Heart left ventricle (tissue), 16 donors: ENCODE measurements at places on chromosomes 3 and 15. TPM values are rescaled to one million over a fixed set of nuclear protein-coding genes. Genes with fewer than 3 reads are reported as not detected.

The MAGEF1 gene
- 31.8 TPM for total RNA-seq

DNA sequence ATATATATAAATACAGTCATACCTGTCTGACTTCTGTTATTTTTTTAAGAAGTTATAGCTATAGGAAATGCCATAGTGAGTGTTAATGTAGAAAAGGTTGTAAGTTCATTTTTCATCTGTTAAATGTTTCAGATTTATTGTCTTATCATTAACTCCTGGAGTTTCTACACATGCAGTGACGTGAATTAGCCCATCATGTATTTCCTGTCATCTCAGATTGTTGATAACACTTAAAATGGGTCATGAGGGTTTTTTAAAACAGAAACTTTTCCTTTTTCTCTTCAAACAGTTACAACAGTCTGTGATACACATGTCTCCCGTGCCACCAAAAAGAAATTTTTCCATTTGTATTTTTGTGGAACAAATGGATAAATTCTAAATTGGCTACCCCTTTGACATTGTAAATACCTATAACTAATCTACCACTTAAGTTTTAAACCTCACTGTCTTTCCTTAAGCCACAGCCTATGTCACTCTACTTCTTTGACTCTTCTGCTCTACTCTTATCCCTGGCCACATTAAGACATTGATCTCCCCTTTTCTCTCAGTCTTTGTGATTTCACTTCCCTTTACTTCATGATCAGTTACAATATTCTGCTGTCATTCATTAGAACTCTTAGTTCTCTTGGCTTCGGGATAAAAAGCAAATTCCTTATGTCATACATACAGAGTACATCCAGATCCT lies 89.1 kb downstream of the NEO1 start:
- DNase-seq, result no peak
- H3K4me3 ChIP-seq, result no peak overlapping the region
- no peaks in the 10 kb centered on the region for H3K36me3 ChIP-seq
- H3K4me1 ChIP-seq, result no peaks in the 10 kb centered on the region
- no peak overlapping the region for H3K27ac ChIP-seq

DNA sequence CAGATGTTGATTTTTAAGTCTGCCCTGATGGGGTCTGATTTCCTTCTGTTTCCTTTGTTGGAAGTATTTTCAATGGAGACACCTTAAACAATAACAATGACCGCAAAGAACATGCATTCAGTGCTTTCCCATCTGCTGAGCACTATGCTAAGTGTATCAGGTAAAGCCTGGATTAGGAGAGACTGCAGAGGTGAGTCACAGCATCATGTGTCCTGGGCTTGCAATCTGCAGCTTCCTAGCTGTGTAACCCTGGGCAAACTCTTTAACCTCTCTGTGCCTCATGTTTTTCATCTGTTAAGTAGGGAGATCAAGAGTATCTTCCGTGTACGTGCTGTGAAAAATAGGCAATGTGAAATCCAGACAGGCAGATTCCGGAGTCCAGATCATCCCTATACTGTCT lies 13.3 kb upstream of the CHRNB4 start:
- H3K27ac ChIP-seq, result no peak overlapping the region
- H3K36me3 ChIP-seq, result no peaks in the 10 kb centered on the region
- no peak for DNase-seq

DNA sequence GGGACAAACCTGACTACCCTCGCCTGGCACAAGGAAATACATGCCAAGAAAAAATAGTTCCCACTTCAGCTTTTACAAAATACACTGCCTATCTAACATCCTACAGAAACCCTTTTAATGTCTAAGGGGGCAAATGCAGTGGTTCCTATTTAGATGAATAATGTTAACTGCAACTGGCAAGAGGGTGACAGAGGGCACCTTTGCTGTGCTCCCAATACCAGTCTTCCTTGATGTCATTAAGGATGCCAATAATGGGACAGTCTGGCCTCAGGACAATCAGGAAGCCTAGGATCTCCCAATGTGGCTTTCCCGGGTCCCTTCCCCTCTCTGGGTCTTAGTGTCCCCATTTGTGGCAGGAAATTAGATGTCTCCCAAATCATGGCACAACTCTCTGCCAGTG lies 13.9 kb downstream of the CSRNP1 start:
- H3K27ac ChIP-seq, result no peak overlapping the region
- H3K4me3 ChIP-seq, result no peak overlapping the region

The MUC4 gene
- not detected for total RNA-seq

- peak; percentile 73 for DNase-seq
- no peaks in the 10 kb centered on the region for H3K36me3 ChIP-seq
- peak overlapping the region; percentile 74 for H3K4me3 ChIP-seq
- peaks cover 14% of the 10 kb centered on the region for H3K4me1 ChIP-seq
- H3K27ac ChIP-seq, result peak overlapping the region; percentile 100
Observed at GRCh38 chr3:187743195-187744141, 1.8 kb downstream of the BCL6 start.

The CHRNA3 gene
- 1.2 TPM for total RNA-seq

The NPAP1 gene
- not detected for total RNA-seq

GRCh38 chr3:159884661-159885402 lies 103.8 kb upstream of the IL12A start:
- peaks cover 22% of the 10 kb centered on the region for H3K36me3 ChIP-seq
- no peak overlapping the region for H3K27ac ChIP-seq
- no peak overlapping the region for H3K4me3 ChIP-seq
- no peak for DNase-seq
- H3K27me3 ChIP-seq, result no peaks in the 10 kb centered on the region
- peaks cover 55% of the 10 kb centered on the region for H3K4me1 ChIP-seq

- no peak overlapping the region for H3K27ac ChIP-seq
- no peaks in the 10 kb centered on the region for H3K36me3 ChIP-seq
- H3K4me3 ChIP-seq, result no peak overlapping the region
- no peak for DNase-seq
- H3K4me1 ChIP-seq, result no peaks in the 10 kb centered on the region
Observed at GRCh38 chr3:45153658-45154437, 7.7 kb upstream of the CDCP1 start.

- peak within 1 kb of the TSS; percentile 90 for H3K27ac ChIP-seq
- peak within 1 kb of the TSS; percentile 87 for H3K4me3 ChIP-seq
- no peaks in the 10 kb centered on the region for H3K27me3 ChIP-seq
- H3K4me1 ChIP-seq, result no peaks in the 10 kb centered on the region
Observed at GRCh38 chr3:138114988-138115971, at the start of gene DZIP1L. DZIP1L (minus strand) TSS chr3:138115608; CDS start chr3:138103971, 11,637 bp downstream.

GRCh38 chr15:79881668-79882067 lies 15.1 kb downstream of the MTHFS start:
- H3K4me3 ChIP-seq, result no peak overlapping the region
- no peak for DNase-seq
- H3K4me1 ChIP-seq, result peaks cover 3% of the 10 kb centered on the region
- H3K27ac ChIP-seq, result no peak overlapping the region

DNA sequence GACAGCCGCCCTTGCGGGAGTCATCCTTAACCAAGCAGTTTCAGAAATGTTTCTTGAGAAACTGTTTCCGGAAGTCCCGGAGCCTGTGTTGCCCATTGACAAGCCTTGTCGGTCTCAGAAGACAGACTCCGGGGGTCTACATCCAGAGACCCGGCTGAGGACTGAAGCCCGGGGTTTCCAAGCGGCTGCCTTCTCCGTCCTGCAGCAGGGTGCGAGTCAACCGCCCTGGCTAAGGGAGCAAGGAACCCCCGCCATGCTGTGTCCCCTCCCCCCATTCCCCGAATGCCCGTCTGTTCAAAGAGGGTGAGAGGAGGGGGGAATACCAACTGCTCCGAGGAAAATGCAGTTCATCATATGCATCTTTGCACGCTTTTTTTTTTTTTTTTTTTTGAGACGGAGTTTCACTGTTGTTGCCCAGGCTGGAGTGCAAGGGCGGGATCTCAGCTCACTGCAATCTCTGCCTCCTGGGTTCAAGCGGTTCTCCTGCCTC lies 61.6 kb downstream of the ATP1B3 start:
- no peak for DNase-seq
- H3K27me3 ChIP-seq, result no peaks in the 10 kb centered on the region
- H3K36me3 ChIP-seq, result no peaks in the 10 kb centered on the region
- no peak overlapping the region for H3K27ac ChIP-seq

- peaks cover 4% of the 10 kb centered on the region for H3K36me3 ChIP-seq
- H3K4me1 ChIP-seq, result peaks cover 4% of the 10 kb centered on the region
- H3K27me3 ChIP-seq, result no peaks in the 10 kb centered on the region
- DNase-seq, result no peak
- no peak overlapping the region for H3K4me3 ChIP-seq
- no peak overlapping the region for H3K27ac ChIP-seq
Observed at GRCh38 chr15:36964626-36965025, 135.7 kb downstream of the MEIS2 start.

The AP3B2 gene
- 0.35 TPM for total RNA-seq

DNA sequence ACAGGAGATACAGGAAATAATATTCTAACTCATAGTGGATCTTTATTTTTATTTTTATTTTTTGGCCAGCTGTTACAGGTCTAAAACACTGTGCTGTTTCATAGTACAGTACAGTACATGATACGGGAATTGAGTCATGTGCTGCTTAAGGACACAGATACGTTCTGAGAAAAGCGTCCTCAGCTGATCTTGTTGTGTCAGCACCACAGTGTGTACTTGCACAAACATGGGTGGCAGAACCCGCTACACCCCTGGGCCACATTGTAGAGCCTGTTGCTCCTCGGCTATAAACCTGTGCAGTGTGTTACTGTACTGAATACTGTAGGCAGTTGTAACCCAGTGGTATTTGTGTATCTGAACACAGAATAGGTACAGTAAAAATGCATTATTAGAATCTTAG lies 183.4 kb downstream of the OR4M2 start:
- no peak overlapping the region for H3K27ac ChIP-seq
- no peaks in the 10 kb centered on the region for H3K27me3 ChIP-seq
- H3K36me3 ChIP-seq, result no peaks in the 10 kb centered on the region
- H3K4me3 ChIP-seq, result no peak overlapping the region

GRCh38 chr3:148367756-148368155 lies 329.9 kb upstream of the AGTR1 start:
- DNase-seq, result no peak
- H3K4me3 ChIP-seq, result no peak overlapping the region
- H3K27ac ChIP-seq, result no peak overlapping the region

- H3K4me1 ChIP-seq, result no peaks in the 10 kb centered on the region
- H3K27ac ChIP-seq, result no peak overlapping the region
- no peak for DNase-seq
- H3K27me3 ChIP-seq, result no peaks in the 10 kb centered on the region
Observed at GRCh38 chr3:102488331-102488730, 53.5 kb downstream of the ZPLD1 start.

The CYP1A2 gene
- total RNA-seq, result not detected

The PLAAT1 gene
- total RNA-seq, result 6.5 TPM

The LSAMP gene
- total RNA-seq, result 52.3 TPM

GRCh38 chr3:5754602-5755001 lies 567.1 kb downstream of the EDEM1 start:
- H3K4me1 ChIP-seq, result no peaks in the 10 kb centered on the region
- H3K36me3 ChIP-seq, result no peaks in the 10 kb centered on the region
- H3K27ac ChIP-seq, result no peak overlapping the region
- no peak overlapping the region for H3K4me3 ChIP-seq
- no peak for DNase-seq

The PP2D1 gene
- not detected for total RNA-seq

- H3K4me3 ChIP-seq, result no peak overlapping the region
- peaks cover 13% of the 10 kb centered on the region for H3K36me3 ChIP-seq
- no peaks in the 10 kb centered on the region for H3K27me3 ChIP-seq
- H3K4me1 ChIP-seq, result no peaks in the 10 kb centered on the region
- H3K27ac ChIP-seq, result no peak overlapping the region
Observed at GRCh38 chr3:58408906-58409305, 24.7 kb downstream of the PDHB start.

DNA sequence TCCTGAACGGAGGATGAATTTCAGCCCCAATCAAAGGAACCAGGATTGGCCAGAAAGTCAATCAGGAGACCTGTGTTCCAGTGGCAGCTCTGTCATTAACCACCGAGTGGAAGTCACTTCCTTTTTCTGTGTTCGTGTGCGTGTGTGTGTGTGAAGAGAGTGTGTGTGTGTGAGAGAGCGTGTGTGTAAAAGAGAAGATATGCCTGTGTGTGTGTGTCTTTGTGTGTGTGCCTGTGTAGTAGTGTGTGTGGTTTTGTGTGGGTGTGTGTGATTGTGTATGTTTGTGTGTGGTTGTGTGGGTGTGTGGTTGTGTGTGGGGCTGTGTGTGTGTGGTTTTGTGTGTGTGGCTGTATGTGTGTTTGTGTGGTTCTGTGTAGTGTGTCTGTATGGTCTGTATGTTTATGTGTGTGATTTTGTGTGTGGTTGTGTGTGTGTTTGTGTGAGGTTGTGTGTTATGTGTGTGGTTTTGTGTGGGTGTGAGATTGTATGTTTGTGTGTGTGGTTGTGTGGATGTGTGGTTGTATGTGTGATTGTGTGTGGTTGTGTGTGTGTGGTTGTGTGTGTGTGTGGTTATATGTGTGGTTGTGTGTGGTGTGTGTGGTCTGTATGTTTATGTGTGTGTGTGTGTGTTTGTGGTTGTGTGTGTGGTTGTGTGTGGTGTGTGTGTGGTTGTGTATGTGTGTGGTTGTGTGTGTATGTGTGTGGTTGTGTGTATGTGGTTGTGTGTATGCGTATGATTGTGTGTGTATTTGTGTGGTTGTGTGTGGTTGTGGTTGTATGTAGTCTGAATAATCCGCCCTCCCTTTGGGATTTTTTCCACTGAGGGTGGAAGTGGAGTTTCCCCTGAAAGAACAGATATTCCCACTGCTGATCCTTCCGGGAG lies 314.4 kb downstream of the SHQ1 start:
- H3K27ac ChIP-seq, result no peak overlapping the region
- H3K4me3 ChIP-seq, result no peak overlapping the region
- H3K27me3 ChIP-seq, result no peaks in the 10 kb centered on the region
- DNase-seq, result no peak
- H3K36me3 ChIP-seq, result no peaks in the 10 kb centered on the region

DNA sequence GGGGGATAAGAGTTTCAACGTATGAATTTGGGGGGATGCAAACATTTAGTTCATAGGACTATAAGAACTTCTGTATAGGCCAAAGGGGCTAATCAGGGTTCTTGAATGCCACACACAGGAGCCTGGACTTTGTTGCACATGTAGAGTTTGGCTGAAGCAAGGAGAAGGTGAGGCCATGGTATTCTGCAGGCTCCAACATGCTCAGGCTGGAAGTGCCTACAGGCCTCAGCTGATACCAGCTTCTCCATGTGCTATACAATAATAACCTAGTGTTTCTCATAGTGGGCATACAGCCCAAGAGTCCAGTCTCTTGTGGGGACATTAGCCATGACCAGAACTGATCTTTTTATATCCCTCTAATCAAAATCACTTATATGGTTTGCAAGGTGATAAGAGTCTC lies 399.7 kb upstream of the MCTP2 start:
- no peaks in the 10 kb centered on the region for H3K36me3 ChIP-seq
- no peak for DNase-seq
- H3K4me3 ChIP-seq, result no peak overlapping the region
- no peaks in the 10 kb centered on the region for H3K4me1 ChIP-seq
- no peaks in the 10 kb centered on the region for H3K27me3 ChIP-seq

The WDR49 gene
- total RNA-seq, result 8.7 TPM

GRCh38 chr15:59444081-59444835 lies 6.3 kb downstream of the FAM81A start:
- H3K36me3 ChIP-seq, result no peaks in the 10 kb centered on the region
- H3K4me1 ChIP-seq, result no peaks in the 10 kb centered on the region
- H3K4me3 ChIP-seq, result no peak overlapping the region
- H3K27ac ChIP-seq, result no peak overlapping the region
- DNase-seq, result no peak
- no peaks in the 10 kb centered on the region for H3K27me3 ChIP-seq

- H3K4me3 ChIP-seq, result peak overlapping the region; percentile 68
- peak overlapping the region; percentile 97 for H3K27ac ChIP-seq
- peak; percentile 31 for DNase-seq
Observed at GRCh38 chr3:174439331-174440252, 419.5 kb upstream of the NAALADL2 start.

The ITIH1 gene
- total RNA-seq, result not detected
